ENCODE measurements at places on chromosomes 11 and 22.
A peak's percentile ranks its signal among the peaks of the same experiment; 100 is the strongest.

DNA sequence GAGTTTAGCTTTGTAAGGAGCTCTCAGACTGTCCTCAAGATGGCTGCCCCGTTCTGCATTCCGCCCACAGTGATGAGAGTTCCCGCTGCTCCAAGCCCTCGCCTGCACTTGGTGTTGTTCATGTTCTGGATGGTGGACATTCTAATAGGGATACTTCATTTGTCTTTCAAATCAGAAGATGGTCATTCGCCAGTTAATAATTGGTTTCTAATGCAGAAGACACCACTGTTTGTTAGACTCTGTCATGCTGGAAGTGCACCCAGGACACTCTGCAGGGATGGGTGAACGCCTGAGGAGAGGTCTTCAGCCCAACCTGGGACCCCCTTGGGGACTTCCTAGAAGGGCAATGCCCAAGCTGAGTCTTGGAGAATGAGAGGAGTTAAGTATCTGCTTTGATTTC is 836.4 kb downstream of the TBC1D22A start:
- no peak for DNase-seq

DNA sequence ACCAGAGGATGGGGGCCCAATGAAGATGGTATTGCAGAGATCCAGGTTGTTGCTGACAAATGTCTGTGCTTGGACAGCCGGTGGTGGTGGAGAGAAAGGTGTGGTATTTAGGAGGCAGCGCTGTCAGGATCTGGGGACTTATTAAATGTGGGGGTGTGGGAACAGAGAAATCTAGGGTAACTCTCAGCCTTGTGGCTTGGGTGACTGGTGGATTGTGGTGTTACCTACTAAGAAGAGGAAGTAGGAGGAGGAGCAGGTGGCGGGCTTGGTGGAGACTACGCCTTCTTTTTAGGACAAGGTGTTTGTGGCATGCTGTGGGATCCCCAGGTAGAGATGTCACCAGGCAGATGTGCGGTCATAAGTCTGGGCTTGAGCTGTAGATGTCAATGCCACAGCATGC is 144.0 kb downstream of the GRIK4 start:
- DNase-seq = no peak

GRCh38 chr11:35662061-35662648 is 420 bp upstream of the TRIM44 start:
- no peak for DNase-seq

DNA sequence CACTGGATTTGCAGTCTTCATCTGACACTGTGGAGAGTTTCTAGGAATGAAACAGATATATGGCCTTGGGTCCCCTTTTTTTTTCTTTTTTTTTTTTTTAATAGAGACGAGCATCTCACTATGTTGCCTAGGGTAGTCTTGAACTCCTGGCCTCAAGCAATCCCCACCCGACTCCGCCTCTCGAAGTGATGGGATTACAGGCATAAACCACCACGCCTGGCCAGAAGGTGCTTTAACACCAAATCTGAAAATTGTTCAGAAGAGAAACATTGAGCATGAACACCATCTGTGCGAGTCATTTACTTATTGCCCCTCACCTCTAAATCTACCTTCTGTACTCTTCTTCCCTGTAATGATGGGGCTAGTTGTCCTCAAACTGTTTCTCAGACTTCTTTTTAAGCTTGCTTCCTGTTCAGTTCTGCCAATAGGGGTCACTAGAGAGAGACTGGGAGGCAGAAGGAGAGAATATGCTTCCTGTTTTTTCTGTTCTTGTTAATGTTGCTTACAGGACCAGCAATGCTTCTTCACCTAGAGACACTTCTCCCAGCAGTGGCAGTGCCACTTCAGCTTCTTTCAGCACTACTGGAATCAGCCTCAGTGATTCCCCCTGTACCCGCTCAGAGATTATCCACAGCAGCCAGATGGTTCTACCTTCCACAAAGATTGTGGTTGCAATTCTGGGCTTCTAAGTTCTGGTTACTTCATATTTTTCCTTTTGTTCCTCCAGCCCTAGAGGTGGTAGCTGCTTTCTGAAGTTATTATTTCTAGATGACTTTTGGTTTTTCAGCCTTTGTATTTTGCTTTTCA is 20.8 kb upstream of the ZBED5 start:
- DNase-seq = peak; percentile 91

DNA sequence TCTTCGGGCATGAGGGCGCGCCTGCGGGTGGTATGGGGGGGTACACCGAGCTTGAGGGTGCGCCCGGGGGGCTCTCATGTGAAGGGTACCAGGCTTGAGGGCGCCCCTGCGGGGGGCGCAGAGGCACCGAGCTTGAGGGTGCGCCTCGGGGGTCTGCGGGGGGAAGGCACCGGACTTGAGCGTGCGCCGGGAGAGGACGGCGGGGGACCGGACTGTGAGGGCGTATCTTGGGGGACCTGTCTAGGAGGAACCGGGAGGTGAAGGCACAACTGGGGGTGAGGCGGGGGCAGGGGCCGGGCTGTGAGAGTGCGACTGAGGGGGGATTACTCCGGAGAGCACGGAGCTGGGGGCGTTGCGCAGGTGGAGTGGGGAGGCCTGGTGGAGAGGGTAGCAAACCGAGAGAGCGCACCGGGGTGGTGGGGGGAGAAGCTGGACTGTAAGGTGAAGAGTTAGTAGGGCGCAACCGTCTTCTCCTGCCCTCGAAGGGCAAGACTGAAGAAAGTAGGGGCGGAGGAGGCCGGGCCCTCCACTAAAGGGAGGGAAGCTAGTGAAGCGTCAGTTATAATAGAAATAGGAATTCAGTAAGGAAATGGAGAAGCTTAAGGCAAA is 1.1 kb upstream of the DDX6 start:
- peak; percentile 51 for DNase-seq

- no peak for DNase-seq
Observed at GRCh38 chr11:748007-748359, 719 bp downstream of the TALDO1 start.

DNA sequence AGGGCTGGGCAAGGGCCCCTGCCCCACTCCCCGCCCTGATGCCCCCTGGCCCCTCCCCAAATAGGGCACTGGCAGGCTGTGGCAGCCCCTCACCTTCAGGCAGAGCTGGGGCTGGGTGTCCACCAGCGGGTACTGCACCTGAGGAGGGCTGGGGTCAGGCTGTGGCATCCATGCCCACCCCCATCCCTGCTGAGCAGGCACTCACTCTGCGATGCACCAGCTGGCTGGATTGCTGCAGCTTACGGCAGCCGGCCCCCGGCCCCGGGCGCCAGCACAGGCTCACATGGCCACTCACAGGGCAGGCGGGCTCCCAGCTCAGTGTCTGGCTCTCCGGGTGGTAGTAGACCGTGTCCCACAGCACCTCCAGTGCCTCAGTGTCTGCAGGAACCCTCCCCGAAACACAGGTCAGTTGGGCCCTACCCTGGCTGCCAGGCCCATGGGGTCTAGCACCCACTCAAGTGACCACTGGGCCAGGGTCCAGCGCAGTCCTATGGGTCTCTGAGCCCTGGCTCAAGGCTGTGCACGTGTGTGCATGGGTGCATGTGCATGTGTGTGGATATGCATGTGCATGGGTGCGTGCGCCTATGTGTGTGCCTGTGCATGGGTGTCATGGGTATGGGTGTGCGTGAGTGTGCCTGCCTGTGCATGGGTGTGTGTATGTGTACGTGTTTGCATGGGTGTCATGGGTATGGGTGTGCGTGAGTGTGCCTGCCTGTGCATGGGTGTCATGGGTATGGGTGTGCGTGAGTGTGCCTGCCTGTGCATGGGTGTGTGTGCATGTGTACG is 14.4 kb downstream of the IL17REL start:
- DNase-seq = no peak

DNA sequence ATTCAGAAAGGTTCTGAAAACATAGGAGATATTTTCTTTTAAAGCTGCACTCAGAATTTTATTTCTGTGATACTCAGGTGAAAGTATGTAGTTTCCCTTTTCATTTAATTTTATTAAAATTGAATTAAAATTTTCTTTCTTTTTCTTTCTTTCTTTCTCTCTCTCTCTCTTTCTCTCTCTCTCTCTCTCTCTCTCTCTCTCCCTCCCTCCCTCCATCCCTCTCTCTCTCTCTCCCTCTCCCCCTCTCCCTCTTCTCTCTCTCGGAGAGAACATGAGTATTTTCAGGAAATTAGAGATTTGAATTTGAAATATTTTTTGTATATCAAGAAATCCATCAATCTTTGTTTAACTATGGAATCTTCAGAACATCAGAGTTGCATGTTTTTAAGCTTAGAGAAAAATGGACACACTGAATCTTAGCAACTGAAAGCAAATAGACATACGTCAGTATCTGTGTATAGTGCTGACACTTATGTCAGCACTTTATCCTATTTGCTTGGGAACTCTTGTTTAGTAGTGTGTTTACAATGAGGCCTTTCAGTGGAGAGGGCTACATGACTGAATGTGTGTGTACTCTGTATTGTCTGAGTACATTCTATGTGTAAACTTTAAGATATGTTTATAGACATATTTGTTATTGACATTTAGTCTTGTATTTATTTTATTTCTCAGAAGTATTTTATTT is 44.5 kb downstream of the PDE3B start:
- DNase-seq = no peak

DNA sequence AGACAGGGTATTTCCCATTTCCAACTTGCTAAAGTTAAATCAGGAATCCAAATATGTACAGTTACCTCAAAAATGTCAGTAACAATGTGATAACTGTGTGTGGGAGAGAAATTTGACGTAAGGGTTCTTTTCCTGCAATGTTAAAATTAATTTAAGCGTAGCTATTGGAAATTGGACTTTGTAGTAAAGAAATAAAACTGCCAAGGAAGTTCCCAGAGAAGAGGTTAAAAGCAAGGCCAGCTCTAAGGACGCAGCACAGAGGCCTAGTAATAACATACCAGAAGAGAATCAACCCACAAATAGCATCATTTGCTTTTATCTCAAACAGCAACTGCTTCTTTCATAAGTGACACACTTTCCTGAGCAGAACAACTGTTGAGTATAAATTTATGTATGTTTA is 36.8 kb upstream of the GRIA4 start:
- DNase-seq = no peak

DNA sequence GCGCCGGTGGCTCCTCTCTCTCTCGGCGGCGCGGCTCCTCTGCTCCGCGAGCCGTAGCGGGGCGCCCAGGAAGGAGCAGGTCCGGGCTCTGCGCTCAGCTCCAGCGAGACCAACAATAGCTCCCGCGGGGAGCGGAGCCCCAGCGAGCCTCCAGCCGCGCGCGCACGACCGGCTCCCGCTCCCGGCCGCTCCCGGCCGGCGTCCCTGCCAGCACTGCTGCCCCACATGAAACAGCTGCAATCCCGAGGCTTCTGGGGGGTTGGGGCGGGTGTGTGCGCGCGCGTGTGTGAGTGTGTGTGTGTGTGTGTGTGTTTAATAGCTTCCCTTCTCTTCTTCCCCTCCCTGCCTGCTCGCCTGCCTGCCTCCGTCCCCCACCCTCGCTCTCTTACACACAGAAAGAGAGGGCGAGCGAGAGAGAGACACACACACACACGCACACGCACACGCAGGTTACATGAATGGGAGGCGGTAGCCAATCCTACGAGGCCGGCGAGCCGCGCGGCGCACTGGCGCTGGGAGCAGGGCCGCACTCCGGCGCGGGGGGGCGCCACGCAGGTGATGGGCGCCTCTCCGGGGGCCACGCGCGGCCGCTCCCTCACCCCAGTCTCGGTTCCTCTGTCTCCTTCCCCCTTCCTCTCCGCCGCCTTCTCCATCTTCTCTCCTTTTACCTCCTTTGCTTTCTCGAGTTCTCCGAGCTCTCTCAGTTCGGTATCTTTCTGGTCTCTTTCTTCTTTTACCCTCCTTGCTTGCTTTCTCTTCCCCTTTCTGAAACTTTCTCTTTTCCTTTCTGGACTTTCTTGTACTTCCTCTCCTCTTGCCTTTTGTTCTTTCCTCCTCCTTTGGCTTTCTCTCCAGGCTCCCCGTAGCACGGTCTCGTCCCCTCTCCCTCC is at the start of gene TENM4:
TSS of gene TENM4 (minus strand) at position 460 of the 890 bp plus-strand sequence. CDS start 371,086 bp downstream, outside the sequence.
- peak; percentile 49 for DNase-seq

GRCh38 chr11:134596404-134596803 is 184.4 kb upstream of the B3GAT1 start:
- DNase-seq = no peak

- no peak for DNase-seq
Observed at GRCh38 chr11:12770966-12771597, 96.9 kb downstream of the TEAD1 start.

- DNase-seq = peak; percentile 84
Observed at GRCh38 chr11:28110108-28110820, 2.1 kb downstream of the METTL15 start.
